ENCODE measurements at places on chromosomes 7 and 10. TPM values are rescaled to one million over a fixed set of nuclear protein-coding genes. Genes with fewer than 3 reads are reported as not detected.

The NEBL gene
- 11.7 TPM for total RNA-seq

The HKDC1 gene
- total RNA-seq, result under 0.01 TPM

DNA sequence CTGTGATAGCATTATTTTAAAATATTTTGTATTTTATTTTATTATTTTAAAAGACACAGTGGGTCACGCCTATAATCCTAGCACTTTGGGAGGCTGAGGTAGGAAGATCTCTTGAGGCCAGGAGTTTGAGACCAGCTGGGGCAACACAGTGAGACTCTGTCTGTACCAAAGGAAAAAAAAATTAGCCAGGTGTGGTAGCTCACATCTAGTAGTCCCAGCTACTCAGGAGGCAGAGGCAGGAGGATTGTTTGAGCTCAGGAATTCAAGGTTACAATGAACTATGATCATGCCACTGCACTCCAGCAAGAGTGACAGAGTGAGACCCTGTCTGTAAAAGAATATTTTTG is 37.1 kb downstream of the FBXL13 start:
- no peak for DNase-seq

The CALML5 gene
- total RNA-seq, result not detected

- no peak for DNase-seq
Observed at GRCh38 chr10:100182908-100183307, 2.9 kb downstream of the ERLIN1 start.

- no peak for DNase-seq
Observed at GRCh38 chr7:137881607-137882260, 35.0 kb upstream of the DGKI start.

- no peak for DNase-seq
Observed at GRCh38 chr7:115600207-115600606, 430.4 kb downstream of the TFEC start.

- no peak for DNase-seq
Observed at GRCh38 chr7:36946401-36946739, 222.1 kb upstream of the AOAH start.

DNA sequence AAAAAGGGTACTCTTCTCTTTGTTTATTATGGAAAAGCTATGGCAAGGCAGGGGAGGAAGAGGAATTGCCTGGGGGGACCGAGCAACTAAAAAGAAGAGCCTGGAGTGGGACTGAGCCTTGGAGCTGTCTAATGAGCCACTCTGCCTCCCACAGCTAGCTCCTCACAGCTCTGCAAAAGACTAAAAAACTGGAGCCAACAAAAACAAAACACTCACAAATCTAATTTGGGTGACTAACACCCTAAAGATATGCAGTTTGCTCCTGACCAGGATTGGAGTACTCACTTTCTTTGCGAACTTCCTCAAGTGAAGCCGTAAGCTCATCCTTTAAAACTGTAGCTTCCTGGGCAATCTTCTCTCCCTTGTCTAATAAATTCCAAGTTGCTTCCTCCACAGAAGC is 89.4 kb downstream of the CTNNA3 start:
- DNase-seq, result peak; percentile 60

The FAM221A gene
- 0.45 TPM for total RNA-seq

- DNase-seq, result peak; percentile 50
Observed at GRCh38 chr10:98170249-98171117, 36.0 kb downstream of the R3HCC1L start.

DNA sequence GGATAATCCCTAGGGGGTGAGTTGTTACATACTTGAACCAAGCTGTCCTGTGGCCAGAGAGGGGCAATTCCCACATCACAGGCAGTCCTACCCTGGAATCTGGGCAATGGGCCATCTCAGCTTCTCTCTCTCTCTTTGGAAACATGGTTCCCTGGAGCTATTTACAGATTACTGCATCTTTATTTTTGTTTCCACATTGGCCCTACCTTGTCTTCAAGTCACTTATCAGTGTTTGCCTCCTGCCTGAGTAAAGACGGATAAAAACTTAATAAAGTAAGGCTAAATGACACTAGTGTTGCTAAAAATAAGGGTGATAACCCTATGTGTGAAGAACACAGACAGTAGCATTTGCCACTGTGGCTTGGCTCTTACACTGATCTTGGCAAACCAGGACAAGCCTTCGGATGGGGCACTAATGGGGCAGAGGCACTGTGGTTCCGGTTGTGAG is 228.2 kb downstream of the GFRA1 start:
- DNase-seq, result no peak

- DNase-seq, result no peak
Observed at GRCh38 chr7:21300692-21301091, 127.2 kb upstream of the SP4 start.
